ENCODE measurements at places on chromosomes 6 and 20.

DNA sequence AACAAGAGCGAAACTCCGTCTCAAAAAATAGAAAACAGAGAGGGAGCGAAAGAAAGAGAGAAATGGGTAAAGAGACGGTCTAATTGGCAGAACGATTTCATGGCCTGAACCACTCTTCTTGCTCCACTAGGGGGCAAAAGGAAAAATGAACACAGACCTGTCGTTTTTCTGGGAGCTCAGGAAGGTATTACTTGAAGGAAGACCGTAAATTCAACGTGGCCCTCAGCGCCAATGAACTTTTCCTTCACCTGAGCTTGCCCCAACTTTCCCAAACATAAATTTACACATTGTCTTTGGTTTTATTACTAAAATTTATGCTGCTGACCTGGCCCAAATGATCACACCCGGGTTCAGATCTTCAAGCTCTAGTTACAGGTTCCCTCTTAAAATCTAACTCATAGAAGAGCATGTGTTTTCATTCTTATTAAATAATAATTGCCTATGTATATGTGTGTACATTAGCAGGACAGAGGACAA, 67.3 kb downstream of the ATP9A start:
- no peak for DNase-seq

- DNase-seq: no peak
These were observed 668.2 kb upstream of the GJE1 start for GRCh38 chr6:141464490-141464889.

- DNase-seq: no peak
These were observed 56.1 kb upstream of the PRND start for GRCh38 chr20:4665591-4665990.

DNA sequence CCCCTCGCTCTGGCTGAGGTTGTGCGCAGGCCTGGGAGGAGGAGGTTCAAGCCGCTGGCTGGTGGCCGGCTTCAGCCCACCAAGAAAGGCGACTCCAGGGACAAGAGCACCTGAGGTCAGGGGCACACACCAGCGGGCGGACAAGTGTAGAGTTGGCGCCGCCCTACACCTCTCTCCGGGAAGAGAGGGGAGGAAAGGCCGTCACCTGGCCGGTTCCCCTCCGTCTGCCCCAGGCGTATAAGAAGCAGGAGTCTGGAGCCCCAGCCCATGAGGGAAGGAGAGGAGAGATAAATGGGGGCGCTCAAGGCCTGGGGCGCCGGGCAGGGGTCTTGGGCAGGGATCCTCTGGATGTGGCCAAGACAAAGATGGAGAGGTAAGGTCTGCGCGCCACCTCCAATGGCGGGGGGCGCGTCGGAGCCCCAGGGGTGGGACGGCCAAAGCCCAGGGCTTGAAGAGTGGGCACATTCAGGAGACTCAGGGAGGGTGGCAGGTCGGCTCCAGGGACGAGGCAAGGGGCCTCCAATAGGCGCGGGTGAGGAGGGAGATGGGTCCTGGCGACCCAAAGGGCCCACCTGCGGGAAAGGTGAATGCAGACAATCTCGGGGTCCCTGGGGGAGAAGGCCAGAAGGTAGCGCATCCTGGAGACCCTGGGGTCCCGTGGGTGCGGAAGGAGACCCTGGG, 826 bp downstream of the RIMS4 start:
- no peak for DNase-seq

DNA sequence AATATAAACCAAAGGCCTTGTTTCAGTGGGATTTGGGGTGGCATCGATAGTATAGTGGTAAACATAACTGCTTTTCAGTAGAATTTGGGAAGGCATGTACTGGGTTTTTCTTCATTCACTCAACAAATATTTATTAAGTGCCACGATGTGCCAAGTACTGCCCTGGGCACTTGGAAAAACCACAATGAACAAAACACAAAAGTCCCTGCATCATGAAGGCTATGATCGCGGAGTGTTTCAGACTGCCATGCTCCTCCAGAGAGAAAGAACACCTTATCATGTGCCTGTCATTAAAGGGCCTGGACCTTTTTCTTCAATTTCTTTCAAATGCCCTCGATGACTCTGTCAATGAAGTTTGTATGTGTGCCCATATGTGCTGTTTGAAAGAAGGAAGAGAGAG, 59.2 kb upstream of the CEP85L start:
- no peak for DNase-seq

- DNase-seq: no peak
These were observed 24.1 kb downstream of the ATXN1 start for GRCh38 chr6:16736856-16737775.

DNA sequence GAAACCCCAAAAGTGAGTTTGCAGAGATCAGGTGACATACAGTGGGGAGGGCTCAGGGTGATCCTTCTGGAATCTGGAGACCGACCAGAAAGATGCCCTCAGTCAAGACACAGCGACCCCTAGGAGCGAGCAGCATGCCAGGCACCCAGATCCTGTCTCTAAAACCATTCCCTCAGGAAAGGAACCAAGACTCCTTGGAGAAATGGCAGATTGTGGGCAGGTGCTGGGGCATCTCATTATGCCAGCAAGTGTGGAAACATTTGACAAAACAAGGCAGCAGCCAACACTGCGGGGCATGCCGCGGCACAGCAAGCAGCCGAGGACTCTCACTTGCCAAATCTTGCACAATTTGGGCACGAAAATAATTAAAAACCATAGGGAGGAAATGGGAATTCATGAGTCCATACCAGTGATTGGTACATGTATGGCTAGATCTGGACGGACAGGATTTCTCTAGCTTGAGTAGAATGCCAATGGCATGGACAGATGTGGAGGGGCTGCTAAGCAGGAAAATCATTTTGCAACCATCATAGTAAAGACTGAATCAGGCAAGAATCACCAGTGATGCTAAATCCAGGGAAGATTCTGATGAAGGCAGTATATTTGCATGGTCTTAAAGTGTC, 76.9 kb downstream of the GINS1 start:
- no peak for DNase-seq

GRCh38 chr6:111651185-111652034, 45.7 kb upstream of the TRAF3IP2 start:
- no peak for DNase-seq

GRCh38 chr6:76703285-76703684, 630.8 kb upstream of the IMPG1 start:
- DNase-seq: no peak

- no peak for DNase-seq
These were observed 24.0 kb downstream of the C6orf132 start for GRCh38 chr6:42118162-42119001.

DNA sequence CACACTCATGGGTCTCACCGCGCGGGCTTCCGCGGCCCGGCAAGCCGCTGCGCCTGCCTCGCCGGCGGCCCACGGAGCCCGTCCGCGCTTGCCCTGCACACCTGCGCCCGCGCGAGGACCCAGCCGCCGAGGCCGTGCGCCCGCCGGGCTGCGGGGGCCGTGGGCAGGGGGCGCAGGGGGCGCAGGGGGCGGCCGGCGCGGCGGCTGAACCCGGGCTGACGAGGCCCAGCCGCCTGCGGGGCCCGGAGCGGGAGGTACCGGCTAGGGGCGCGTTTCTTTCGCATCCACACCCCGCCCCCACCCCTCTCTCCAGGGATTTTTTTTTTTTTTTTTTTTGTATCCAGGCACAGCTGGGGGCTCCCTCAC, 43.8 kb upstream of the OSTM1 start:
- DNase-seq: no peak

- DNase-seq: no peak
These were observed 108.3 kb downstream of the TNFAIP3 start for GRCh38 chr6:137975188-137975940.

DNA sequence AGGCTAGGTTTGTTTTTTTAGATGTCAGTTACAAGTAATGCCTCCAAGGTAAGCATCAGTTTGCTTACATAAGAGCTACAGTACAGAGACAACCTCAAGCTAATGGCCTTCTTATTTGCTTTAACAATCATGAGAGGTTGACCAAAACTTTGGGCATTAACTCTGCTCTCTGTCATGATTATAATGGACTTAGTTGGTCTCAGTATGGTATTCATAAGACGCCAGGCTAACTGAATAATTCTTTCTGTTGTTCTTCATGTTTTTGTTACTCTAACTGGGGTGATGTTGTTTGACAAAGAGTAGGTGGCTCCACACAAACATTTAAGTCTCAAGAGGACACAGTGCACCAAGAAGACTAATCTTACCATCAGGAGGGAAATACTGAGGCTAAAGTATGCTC, 9.8 kb downstream of the CST9 start:
- DNase-seq: no peak

DNA sequence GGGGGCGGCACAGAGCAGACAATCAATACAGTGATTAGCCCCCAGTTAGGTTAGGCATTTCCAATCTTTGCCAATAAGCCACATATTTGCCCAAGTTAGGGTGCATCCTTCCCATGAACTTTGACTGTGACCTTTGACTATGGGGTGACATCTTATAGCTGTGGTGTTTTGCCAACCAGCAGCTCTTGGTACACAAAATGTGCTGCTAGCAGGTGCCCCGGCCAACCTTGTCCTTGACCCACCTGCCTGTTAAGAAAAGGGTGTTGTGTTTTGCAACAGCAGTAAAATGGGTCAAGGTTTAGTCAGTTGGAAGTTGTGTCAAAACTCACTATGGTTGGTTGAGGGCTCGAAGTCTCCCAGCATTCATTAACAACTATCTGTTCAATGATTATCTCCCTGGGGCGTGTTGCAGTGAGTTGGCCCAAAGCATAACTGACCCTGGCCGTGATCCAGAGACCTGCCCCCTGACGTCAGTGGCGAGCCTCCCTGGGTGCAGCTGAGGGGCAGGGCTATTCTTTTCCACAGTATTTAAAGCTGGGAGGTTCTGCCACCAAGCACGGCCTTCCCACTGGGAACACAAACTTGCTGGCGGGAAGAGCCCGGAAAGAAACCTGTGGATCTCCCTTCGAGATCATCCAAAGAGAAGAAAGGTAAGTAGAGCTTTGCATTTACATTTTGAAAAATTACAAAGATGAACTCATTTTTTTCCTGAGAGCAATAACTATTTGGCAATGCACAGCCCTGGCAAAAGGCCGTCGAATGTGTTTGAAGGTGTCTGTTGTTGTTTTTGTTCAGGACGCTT, at the start of gene PCK1:
Gene PCK1 (plus strand): TSS at position 557 of the 802 bp plus-strand sequence. CDS start 302 bp downstream, outside the sequence.
- no peak for DNase-seq

- no peak for DNase-seq
These were observed at the start of gene SPO11 for GRCh38 chr20:57329608-57330221. Gene SPO11 (plus strand): TSS chr20:57329803. CDS start chr20:57329868, 65 bp downstream.

- DNase-seq: no peak
These were observed 103.5 kb upstream of the HIVEP1 start for GRCh38 chr6:11908436-11909105.

DNA sequence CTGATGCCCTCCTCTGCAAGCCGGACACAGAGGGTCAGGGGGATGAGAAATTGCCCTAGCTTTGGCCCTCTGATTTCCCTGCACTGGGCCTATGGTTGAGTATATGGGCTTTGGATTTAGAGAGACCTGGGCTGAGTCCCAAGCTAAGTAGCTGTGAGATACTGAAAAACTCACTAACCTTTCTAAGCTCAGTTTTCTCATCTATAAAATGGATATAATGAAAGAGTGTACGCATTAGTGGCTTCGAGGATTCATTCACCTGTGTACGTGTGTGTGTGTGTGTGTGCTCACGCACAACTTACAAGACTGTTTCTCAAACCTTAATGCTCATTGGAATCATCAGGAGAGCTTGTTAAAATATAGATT, 12.7 kb upstream of the RBPJL start:
- DNase-seq: no peak

All from stimulated activated naive CD4-positive, alpha-beta T cell (primary cell).